ENCODE measurements at places on chromosomes 13 and 19.

DNA sequence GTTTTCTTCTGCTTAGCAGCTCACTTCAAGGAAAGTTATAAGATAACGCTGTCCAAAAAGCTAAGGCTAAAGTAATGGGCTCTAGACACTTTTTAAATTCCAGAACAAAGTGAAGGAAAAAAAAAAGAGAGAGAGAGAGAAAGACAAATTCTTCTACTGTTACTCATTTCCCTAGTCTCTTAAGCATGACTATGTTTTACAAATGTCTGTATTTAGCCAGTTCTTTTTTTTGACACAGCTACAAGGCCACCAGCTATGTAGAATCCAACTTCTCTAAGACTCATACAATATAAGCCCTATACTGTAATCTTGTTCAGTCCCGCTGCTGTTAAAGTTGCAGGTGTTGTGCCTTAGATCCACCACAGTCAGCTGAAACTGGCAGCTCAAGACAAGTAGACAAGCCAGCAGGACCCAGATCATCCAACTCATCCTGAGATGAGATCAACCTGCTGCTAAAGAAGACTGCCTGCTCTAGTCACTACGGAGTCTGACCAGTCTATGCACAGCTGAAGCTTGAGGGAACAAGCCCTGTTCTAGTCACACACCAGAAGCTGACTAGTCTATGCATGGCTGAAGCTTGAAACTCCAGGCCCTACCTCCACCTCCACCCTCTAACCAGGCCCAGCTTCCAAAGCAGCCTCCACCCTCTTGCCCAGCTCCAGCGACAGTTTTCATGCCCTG, 10.3 kb upstream of the ZNF83 start:
- no peak for DNase-seq

DNA sequence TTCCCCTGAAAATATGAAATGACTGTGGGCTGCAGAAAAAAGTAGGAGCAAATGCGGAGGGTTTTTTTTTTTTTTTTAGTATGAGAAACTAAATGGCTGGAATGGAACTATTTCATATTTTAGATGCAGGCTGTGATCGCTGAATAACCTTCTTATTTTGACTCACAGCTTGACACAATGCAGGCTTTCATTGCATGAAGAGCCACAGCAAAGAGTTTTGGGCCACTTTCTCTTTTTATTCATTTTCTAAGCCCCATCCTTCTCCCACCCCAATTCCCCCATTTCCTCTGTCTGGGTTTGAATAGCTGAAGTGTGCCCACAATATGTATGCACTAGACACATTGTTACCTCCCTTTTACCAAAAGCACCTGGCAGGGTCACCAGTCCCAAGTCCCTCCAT, 125.9 kb downstream of the COG6 start:
- DNase-seq, result no peak

GRCh38 chr19:2305452-2306280, 2.3 kb downstream of the LINGO3 start:
- no peak for DNase-seq

- no peak for DNase-seq
Measured at GRCh38 chr19:15292847-15293582, 39.3 kb downstream of the BRD4 start.

- no peak for DNase-seq
Measured at GRCh38 chr13:104253063-104253680, 1187.0 kb upstream of the SLC10A2 start.

- DNase-seq, result no peak
Measured at GRCh38 chr19:12913851-12914690, 5.0 kb downstream of the SYCE2 start.

DNA sequence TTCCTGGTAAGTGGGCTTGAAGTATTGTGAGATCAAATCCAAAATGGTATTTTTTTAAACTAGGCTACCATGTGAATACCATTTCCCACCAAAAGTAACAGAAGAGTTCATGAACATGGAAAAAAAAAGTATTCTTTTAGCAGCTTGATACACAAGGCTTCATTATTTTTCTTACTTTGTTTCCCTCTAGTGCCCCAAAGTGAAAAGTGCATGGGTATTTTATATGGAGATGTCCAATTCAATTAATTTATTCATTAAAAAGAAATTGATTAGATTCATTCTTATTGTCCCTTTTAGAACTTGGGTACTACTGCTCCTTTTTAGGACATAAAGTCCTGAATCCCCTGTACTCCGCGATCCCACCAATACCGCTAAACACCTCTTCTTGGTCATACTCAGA, 28.6 kb upstream of the SCEL start:
- DNase-seq, result no peak

DNA sequence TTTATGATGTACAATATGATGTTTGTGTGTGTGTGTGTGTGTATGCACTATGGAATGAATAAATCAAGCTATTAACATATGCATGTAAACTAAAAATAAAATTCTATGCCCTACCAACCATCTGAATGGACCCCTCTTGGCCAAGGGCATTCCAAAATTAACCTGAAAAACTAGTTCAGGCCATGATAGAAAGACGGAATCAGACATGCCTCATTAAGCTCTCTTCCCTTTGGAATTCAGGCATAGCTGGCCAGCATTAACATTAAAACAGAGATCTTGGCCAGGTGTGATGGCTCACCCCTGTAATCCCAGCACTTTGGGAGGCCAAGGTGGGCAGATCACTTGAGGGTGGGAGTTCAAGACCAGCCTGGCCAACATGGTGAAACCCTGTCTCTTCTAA, 18.3 kb upstream of the SLC1A6 start:
- DNase-seq, result no peak

DNA sequence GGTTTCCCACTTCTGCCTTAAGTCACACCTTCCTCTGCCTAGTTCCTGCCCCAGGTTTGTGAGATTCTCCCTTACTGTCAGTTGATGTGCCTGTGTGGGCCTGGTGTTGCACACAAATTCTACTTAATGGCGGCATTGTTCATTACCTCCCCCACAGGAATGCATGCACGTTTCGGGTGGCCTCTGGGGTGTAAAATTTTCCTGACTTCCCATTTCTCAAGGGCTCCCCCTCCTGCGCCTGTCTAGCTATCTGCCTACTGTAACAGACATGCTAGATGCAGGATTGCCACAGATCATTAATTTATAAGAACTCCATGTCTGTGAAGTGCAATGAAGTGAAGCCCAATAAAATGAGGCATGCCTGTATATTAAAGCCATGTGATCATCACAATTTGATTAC, 1466.3 kb downstream of the PCDH9 start:
- DNase-seq, result no peak

- no peak for DNase-seq
Measured at GRCh38 chr13:99381766-99382165, 74.6 kb upstream of the GPR183 start.

GRCh38 chr13:62920159-62920558, 1504.5 kb upstream of the PCDH20 start:
- no peak for DNase-seq

DNA sequence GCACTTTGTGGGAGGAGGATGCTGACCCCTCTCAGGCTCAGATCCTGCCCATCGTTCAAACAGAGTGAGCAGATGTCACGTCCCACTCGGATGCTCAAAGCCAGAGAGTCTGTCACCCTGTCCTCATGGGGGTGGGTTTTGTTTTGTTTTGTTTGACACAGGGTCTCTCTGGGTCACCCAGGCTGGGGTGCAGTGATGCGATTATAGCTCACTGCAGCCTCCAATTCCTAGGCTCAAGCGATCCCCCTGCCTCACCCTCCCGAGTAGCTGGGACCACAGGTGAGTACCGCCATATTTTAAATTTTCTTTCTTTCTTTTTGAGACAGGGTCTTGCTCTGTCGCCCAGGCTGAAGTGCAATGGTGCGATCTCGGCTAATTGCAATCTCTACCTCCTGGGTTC, 4.0 kb downstream of the ADGRE2 start:
- no peak for DNase-seq

- DNase-seq, result no peak
Measured at GRCh38 chr13:113724016-113724758, 34.8 kb upstream of the TMEM255B start.

DNA sequence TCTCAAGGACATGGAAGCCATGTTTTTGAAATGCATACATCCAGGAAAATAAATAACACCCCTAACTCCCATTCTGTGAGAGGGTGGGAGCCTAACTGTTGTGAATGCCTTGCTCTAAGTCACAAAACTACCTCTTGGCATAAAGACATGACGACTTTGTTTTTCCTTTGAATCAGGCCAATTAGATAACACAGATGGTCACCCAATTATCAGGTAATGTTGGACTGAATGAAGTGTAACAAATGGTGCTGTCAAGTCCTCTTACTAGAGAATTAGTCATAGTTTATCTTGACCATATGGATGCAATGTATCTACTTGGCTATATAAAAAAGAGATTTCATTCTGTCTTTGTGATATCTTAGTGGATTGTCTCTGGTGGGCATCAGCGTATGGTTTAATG, 553.6 kb upstream of the ATXN8OS start:
- DNase-seq, result no peak

- no peak for DNase-seq
Measured at GRCh38 chr19:48913114-48913889, 13.2 kb downstream of the NUCB1 start.

DNA sequence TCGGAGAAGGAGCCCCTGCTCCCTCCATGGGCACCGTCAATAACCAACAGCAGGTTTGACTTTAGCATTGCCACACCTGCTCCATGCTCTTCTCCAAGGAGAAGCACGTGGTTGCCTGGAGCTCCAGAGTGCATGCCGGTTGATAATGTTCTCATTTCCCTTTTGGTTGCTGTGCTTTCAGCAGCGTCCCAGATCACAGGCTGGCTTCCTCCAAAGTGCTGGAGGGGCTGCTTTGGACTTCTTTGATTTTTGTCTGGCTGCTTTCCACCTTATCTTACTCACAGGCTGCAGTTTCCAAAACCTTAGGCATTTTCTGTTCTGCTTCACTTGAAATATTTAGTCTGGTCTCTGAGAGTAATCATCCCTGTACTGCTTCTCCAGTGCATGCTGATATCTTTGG, 123.8 kb upstream of the IRS2 start:
- DNase-seq, result no peak

DNA sequence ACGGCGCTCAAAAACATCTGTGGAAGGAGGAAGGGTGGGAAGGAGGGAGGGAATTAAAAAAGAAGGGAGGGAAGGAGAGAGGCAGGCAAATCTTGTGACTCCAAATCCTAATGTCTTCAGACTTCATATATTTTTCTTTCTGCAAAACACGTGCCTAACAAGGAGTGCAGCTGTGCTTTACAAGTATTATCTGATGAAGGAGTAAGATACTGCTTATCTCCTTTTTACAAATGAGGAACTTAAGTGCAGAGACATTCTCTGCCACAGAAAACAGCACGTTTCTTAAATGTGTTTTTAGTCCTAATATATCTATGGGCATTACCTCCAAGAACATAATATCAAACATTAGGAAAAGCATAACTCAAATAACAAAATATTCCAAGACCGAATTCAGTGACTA, 6.5 kb downstream of the FLT3 start:
- DNase-seq, result no peak

GRCh38 chr13:21971662-21972621, 301.1 kb downstream of the FGF9 start:
- no peak for DNase-seq

GRCh38 chr19:35774274-35775045, 904 bp upstream of the ARHGAP33 start:
- DNase-seq, result no peak

DNA sequence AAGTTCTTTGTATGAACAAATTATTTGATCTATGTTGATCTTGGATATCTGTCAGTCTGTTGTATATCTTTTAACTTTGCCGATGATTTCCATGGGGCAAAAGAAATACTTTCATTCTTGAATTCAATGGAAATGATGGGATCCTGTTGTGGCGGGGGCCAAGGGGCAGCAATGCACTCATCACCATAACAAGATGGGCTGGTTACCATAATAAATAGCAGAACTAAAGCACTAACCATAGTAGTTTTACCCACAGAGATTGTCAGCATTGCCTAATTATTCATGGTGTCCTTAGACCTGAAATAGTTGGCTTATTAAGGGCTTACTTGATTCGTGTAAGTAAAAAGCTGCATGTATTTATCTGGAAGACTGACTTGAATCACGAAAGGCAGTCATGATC, 309.6 kb downstream of the RFC3 start:
- DNase-seq, result no peak

GRCh38 chr13:52978989-52979388, 49.6 kb upstream of the OLFM4 start:
- DNase-seq, result no peak

DNA sequence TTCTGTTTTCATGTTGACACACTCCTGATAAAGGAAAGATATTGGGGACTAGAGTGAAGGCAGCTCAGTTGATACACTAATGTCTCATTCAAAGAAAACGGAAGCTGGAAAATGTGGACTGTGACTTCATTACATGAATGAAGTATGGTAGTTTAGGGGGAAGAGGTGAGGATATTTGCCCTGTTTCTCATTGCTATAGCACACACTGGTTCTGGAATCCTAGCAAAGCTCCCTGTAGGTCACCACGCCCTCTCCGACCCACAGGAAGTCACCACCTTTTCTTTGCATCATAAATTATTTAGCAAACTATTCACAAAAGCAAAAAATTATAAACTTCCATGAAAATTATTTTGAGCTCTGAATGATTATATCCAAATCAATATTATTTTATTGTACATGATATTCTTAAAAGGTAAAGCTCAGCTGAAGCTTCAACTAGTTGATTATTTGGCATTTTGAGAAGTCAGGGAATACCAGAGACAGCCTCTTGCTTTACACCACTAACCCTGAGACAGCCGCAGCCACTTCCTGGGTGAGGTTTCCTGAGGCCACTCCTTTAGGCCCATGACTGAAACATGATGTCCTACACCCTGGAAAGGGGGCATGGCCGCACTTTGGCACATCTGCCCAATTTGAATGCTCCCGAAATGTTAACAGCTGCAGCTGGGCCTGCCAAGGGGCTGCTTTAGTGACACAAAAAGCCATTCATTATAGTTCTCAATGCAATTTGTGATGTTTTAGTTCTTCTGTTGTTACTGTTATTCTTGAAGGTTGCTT, 50.0 kb upstream of the WDFY2 start:
- no peak for DNase-seq

GRCh38 chr19:7000816-7001215, 20.4 kb downstream of the MBD3L2B start:
- DNase-seq, result no peak

DNA sequence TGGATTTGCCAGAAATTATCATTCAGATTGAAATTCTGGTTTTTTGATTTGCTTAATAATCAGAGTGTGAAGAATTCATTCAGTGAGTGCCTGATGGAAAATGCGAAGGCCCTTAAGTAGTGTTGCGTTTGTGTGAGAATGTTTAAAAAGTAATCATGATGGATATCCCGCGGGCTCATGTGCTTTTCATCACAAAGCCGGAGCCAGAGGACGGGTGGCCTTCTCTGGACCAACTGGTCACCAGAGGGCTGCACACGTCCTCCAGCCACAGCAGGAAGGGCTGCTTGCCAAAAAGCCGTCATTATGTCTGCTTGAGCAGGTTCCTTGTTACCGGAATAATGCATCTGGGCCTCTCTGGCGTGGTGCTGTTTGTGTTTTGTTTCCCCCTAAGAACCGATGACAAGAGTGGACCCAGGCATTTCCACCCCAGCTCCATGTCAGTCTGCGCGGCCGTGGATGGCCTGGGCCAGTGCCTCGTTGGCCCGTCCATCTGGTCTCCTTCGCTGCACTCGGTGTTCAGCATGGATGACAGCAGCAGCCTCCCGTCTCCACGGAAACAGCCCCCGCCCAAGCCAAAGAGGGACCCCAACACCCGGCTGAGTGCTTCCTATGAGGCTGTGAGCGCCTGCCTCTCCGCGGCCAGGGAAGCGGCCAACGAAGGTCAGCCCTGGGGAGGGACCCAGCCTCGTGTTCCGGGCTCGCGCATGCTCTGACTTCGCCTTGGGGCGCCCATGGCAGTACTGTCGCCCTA, 497.7 kb downstream of the MYO16 start:
- DNase-seq, result no peak

Data from HS-5 (cell line).